Fibroblast of gingiva (primary cell): ENCODE measurements at places on chromosomes 2 and 18.

GRCh38 chr2:74659462-74659861, 5.4 kb downstream of the SEMA4F start:
- no peak for DNase-seq

DNA sequence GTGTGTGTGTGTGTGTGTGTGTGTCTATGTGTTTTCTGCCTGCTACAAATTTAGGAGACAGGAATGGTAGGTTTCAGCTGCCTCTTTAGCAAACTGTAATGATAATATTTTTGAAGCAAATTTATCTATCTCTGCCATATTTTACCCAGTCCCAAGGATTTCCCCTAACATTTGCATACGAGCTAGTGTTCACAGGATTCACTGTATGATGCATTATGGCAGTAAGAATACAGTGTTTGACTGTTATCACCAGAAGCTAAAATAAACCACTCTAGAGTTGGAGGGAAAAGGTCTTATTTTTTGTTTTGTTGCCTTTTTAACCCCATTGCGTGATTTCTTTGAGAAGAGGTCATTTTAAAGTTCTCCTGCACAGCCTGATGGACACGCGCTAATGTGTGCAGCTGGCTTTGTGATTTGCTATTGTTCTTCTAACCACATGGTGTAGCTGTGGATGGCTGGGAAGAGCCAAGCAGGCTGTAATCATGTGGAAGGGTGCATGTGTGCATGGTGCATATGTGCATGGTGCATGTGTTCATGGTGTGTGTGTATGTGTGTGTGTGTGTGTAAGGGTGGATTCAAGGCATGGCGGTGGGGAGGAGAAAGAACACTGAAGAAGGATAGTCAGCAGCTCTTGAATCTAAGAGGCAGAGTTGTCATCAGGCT, 62.4 kb downstream of the PLB1 start:
- no peak for DNase-seq

- DNase-seq = no peak
These were observed 28.9 kb upstream of the IER3IP1 start for GRCh38 chr18:47204908-47205522.

DNA sequence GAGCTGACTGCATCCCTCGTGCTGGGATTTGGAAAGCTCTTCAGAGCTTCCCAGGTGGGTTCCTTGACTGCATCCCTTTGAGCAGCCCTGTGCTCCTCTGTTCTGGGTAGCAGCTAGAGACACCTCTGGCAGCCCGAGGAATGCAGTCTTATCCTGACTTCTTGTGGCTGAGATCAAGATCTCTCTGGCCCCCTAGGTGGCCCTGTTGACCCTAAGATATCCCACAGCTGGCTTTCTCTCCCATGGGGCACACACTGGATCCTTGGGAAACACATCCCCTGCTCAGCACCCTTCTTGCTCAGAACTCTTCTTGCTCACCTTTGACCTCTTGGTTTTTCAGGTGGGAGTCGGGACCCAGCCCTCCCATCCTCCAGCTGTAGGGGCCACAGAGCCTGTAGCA, 237.2 kb downstream of the TSN start:
- no peak for DNase-seq

- DNase-seq = no peak
These were observed 357.7 kb upstream of the HNRNPA3 start for GRCh38 chr2:176854878-176855277.

- DNase-seq = no peak
These were observed 5.3 kb downstream of the RNU2-63P start for GRCh38 chr2:88011011-88011410.

GRCh38 chr18:51622702-51623101, 425.2 kb upstream of the MEX3C start:
- DNase-seq = no peak

DNA sequence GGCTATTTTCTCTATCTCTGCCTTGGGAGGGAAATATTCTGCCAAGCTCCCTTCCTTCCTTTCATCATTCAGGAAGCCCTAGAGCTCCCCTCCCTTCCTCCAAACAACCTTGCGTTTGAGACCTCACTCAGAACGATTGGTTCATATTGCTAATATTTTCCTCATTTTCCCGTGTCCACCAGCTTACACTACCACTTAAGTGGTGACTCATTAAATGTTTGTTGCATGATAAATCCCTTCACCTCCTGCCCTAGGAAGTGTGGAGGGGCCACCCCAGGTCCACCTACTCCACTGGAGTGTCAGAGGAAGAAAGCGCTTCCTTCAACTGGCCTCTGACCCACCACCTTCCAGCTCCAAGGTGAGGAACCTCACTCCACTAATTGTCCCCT, 2.3 kb upstream of the LPIN2 start:
- peak; percentile 72 for DNase-seq

GRCh38 chr18:43486462-43486861, 209.2 kb upstream of the SYT4 start:
- DNase-seq = no peak

- DNase-seq = no peak
These were observed 1.7 kb upstream of the GMPPA start for GRCh38 chr2:219496825-219497494.

DNA sequence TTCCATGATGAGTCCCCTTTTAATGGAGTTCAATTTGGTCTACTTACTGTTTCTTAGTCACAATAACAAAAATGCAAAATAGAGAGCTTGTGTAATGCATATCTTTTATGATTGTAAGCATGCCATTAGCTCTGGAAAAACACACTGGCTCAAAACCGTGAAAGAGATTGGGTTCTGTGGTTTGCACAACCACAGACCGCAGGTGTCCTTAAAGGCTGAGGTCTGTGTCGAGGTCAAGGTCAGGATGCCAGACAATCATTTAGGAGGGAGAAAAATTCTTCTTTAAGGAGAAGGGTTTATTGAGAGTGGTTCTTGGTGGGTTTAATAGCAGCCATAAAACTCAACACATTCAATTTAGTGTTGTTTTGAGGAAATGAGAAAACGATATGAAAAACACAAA, 487.2 kb downstream of the GALR1 start:
- DNase-seq = no peak

DNA sequence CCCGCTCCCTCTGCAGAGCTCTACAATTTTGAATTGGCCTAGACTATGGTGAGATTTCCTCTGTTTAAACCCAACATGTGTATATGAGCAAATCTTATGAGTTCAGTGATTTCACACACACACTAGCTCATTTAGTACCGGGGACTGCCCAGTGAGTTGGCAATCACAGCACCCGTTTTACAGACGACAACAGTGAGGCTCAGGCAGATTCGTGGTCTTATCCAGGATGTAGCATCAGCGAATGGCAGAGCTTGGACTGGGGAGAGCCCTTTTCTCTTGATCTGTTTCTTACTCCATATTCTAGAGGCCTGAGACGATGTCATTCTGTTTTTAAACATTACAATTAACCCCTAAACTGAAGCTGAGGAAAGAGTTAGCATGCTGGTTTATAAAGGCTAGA, 419.9 kb downstream of the NBAS start:
- no peak for DNase-seq

DNA sequence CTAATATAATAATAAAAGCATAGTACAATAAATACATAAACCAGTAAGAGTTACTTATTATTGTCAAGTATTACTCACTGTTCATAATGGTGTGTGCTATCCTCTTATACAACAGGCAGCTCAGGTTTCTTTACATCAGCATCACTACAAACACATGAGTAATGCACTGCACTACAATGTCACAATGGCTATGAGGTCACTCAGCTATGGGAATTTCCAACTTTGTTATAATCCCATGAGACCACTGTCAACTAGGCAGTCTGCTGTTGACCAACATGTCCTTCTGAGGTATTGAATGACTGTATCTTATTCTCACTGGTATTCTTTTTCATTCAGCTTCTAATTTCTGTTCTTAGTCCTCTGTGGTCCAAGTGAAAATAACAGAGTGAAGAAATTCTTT, 250.4 kb upstream of the DSEL start:
- peak; percentile 96 for DNase-seq

- DNase-seq = no peak
These were observed 240.1 kb upstream of the VRK2 start for GRCh38 chr2:57806449-57806968.

GRCh38 chr2:67871686-67872412, 191.0 kb downstream of the C1D start:
- peak; percentile 70 for DNase-seq

DNA sequence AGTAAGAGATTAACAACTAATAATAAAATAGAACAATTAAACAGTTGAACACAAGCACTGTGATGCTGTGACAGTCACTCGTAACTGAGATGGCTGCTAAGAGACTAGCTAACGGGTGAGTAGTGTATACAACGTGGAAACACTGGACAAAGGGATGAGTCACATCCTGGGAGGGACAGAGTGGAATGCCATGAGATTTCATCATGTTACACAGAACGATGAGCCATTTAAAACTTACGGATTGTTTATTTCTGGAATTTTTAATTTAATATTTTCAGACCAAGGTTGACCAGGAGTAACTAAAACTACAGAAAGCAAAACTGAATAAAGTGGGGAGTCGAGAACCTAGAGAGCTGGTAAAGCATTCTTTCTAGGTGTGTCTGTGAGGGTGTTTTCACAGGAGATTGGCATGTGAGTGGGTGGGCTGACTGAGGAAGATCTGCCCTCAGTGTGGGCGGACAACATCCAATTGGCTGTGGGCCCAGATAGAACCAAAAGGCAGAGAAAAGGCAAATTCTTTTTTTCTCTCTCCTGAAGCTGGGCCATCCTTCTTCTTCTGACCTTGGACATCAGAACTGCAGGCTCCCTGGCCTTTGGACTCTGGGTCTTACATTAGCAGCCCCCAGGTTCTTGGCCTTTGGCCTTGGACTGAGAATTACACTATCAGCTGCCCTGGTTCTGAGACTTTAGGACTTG, 14.6 kb downstream of the TMSB10 start:
- peak; percentile 95 for DNase-seq

DNA sequence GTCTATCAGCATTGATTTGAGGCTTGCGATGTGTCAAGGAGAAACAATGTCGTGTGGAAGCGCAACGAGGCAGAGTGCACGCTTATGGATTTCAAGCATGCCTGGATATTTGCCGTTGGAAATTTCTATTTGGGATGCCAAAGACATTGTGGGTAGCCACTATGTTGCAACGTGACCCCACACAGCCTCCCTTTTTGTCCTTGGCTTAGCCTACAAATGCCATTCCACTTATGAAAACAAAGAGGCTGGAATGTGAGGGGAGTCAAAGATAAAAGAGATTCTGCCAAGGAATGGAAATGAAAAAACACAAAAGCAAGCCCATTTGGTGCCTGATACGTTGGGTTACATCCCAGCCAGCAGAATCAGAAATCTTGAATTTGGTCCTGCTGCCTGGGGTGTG, 721.2 kb downstream of the GALR1 start:
- no peak for DNase-seq

- DNase-seq = no peak
These were observed 42.8 kb upstream of the SGPP2 start for GRCh38 chr2:222381566-222381965.

GRCh38 chr2:446303-446874, 158.5 kb upstream of the ALKAL2 start:
- no peak for DNase-seq

DNA sequence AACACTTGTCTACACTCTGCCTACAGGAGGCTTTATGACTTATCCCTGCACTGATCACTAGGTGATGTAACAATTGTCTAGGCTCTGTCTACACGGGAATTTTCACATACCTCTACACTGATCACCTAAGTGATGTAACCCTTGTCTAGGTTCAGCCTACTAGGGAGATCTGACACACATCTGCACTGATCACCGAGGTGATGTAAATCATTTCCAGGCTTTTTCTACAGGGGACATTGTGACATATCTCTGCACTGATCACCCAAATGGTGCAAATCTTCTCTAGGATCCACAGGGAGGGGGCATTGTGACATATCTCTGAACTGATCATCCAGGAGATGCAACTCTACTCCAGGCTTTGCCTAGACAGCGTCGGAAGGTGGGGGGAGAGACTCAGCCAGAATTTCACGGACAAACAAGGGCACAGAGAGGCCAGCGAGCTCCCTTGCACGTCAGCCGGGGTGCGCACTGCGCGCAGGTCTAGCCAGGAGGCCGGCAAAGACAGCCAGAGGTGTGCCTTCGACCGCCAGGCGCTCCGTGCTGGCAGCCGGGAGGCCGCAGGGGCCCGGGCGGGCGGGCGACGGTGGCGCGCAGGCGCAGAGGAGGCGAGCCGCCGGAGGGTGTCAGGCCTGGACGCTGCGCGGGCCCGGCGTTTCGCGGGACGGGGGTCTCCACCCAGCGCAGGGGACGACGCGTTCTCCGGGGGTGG, 46.9 kb upstream of the USP14 start:
- peak; percentile 24 for DNase-seq

GRCh38 chr2:203797712-203798111, 69.9 kb upstream of the CTLA4 start:
- DNase-seq = no peak

DNA sequence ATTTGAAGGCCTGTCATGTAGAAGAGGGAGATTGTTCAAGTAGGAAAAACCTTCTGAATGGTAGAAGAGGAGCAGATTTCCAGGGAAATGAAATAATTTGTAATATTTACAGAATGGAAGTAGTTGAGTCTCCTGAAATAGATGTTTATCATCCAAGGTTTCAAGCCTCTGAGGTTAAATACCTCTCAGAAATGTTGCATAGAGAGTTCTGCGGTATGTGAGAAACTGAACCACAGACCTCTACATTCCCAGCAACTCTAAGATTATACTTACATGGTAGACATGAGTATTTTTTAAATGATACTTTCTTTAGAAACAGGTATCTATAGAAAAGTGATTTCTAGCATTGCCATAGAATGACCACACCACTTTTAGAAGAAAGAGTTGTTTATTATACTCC, 379.8 kb upstream of the FANCL start:
- DNase-seq = no peak

DNA sequence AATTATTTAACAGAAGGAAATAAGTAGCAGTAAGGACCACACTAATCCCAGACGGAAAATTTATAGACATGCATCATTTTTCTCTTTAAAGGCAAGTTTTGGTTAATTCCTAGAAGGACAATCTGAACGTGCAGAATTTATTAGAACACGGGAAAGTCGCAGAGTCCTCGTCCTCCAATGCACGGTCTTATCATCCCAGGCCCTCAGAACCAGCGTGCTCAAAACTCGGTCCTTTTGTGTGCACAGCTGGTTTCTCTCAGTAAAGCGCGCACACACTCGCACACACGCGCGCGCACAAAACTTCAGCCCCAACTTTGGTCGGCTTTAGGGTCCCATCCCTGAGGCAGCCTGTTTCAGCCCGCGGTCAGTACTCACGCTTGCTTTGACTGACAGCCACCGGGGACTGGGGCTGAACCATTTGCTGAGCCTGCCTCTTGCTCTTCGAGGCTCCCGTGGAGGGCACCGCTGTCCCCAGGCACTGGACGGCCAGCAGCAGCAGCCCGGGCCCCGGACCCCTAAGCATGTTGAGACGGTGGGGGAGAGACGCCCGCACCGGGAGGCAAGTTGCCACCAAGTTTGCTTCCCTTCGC, 493 bp downstream of the FN1 start:
- no peak for DNase-seq

GRCh38 chr18:74040008-74040407, 107.6 kb downstream of the FBXO15 start:
- DNase-seq = no peak

DNA sequence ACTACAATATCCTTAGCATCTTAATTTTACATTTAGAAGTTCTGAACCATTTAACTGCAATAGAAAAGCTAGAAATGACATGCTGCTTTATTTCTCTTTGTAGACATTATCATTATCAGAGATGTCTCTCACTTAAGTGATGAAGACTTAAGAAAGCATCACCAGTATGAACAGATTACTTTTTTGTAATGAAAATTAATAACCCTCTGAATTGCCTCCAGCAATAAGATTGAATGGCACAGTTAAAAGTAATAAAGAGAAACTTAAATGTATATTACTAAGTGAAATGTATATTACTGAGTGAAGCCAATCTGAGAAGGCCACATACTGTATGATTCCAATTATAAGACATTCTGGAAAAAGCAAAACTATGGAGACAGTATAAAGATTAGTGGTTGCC, 89.4 kb downstream of the PID1 start:
- DNase-seq = no peak

GRCh38 chr2:45765728-45766254, 114.3 kb downstream of the PRKCE start:
- DNase-seq = peak; percentile 31
